ENCODE measurements at places on chromosomes 6 and 20.

DNA sequence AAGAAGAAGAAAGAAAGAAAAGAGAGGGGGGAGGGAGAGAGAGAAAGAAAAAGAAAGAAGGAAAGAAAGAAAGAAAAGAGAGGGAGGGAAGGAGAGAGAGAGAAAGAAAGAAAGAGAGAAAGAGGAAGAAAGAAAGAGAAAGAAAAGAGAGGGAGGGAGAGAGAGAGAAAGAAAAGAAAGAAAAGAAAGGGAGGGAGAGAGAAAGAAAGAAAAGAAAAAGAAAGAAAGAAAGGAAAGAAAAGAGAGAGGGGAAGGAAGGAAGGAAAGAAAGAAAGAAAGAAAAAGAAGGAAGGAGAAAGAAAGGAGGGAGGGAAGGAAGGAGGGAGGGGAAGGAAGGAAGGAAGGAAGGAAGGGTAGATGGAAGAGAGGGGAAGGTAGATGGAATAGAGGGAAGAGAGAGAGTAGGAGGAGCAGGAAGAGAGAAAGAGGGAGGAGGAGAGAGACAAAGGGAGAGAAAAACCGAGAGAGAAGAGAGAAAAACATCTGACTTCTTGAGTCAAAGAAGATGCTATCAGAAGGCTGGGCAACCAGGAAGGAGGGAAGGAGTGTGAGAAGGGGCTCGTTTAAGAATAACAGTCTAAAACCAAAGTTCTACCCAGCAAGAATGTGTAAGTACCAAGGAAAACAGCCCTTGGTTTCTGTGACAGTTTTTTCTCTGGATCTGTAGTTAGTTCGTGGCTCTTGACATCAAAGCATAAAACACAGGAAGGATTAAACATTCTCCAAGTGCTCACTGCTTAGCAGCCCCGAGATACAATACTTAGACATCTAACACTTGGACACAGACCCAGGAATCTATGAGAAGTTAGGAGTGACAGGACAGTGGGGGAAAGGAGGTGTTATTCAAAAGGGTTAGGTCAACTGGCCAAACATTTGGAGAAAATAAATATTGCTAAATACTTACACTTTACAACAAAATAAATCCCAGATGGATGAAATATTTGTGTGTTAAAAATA is 131.9 kb upstream of the STMND1 start:
- DNase-seq = no peak

- no peak for DNase-seq
These were observed 33.5 kb upstream of the CEP162 start for GRCh38 chr6:84260926-84261325.

DNA sequence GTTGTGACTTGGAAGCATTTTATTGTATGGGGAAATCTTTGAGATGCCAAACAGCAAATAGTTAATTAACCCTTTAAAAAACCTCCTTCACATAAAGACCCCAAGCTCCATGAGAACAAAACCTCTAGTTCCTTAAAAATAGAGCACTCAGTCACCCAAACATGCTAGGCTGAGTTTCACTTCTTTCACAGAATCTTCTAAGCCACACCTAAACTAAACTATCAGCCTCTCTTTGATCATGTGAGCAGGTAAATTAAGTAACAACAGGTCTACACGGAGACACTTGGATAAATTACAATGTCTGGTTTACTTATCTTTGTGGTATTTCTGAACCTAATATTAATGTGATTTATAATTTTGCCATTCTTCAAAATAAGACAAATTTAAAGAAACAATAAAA is 205.2 kb upstream of the MARCKS start:
- no peak for DNase-seq

DNA sequence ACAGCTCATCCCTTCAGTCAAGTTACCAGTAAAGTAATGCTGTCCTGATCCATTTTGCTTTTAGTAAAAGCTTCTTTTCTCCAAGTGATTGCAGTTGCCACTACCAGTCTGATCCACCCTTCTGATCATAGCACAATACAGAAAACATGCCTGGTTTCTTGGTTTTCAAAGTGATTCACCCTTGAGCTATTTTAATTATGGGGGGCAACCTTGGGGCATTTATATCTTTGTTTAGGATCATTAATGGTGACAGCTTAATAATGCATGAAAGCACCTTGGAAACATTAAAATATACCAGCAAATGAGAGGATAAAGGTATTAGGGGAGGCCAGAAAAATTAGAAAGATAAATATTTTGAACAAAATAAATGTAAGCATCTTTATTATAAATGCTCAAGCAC is 38.4 kb downstream of the LRRC1 start:
- no peak for DNase-seq

GRCh38 chr6:43914272-43915147 is 144.5 kb downstream of the VEGFA start:
- DNase-seq = no peak

Data from HuH-7 (cell line).